ENCODE measurements at places on chromosomes 7 and 10.

- no peak for ATAC-seq
These were observed 38.4 kb upstream of the CDH23 start for GRCh38 chr10:71358277-71358676.

GRCh38 chr7:160958-161725 lies 31.2 kb upstream of the FAM20C start:
- ATAC-seq = no peak

DNA sequence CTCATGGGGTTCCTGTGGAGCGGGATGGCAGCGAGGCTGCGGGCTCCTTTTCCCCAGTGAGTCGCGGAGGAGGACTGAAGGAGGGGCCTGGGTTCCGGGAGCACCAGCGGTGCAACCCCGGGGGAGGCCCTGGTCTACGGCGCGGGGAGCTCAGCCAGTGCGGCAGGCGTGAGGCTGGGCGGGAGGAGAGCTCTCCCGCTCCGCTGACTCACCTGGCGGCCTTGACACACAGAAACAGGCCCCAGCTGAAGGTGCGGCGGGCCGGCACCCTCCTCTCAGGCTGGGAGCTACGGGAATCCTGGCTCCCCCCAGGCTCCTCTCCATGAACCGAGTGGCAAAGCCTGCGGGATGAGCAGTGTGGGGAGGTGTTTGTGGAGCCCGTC lies 6.8 kb upstream of the NOM1 start:
- ATAC-seq = peak; percentile 88

DNA sequence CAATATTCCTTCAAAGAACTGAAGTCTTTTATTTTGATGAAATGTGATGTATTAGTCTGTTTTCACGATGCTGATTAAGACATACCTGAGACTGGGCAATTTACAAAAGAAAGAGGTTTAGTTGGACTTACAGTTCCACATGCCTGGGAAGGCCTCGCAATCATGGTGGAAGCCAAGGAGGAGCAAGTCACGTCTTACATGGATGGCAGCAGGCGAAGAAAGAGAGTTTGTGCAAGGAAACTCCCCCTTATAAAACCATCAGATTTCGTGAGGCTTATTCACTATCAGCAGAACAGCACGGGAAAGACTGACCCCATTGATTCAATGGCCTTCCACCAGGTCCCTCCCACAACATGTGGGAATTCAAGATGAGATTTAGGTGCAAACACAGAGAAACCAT lies 750.3 kb upstream of the KCND2 start:
- ATAC-seq = no peak

DNA sequence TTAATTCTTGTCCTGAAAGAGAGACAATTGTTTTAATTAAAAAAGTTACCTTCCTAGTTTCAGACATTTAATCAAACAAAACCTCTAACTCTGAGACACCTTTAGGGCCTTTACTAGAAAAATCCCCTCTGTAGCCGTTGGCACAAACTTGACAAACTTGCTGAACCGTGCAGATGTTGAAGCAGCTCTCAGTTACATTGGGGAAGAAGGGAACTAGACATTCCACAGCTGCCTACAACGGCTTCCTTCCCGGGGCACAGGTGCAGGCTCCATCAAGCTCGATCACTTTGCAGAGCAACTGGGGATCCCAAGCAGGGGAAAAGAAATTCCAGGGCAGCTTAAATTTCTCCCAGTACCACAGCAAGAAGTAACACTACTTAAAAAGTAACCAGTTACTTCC lies 141.3 kb downstream of the SKAP2 start:
- no peak for ATAC-seq

GRCh38 chr7:70047891-70048448 lies 449.7 kb downstream of the AUTS2 start:
- no peak for ATAC-seq
